Smooth muscle cell of trachea (primary cell): ENCODE measurements at places on chromosomes 5 and 9. TPM values are rescaled to one million over a fixed set of nuclear protein-coding genes. Genes with fewer than 3 reads are reported as not detected.

BTNL8 gene
- not detected in 2 replicates for total RNA-seq

HRH2 gene
- total RNA-seq = not detected in 2 replicates

P4HA2 gene
- 225 and 590 TPM in 2 replicates for total RNA-seq

STPG3 gene
- 0.66 TPM in 1 of 2 replicates, not detected in the other for total RNA-seq

CCDC152 gene
- 5.8 and 8.0 TPM in 2 replicates for total RNA-seq

SEMA6A gene
- total RNA-seq = 0.44 and 0.66 TPM in 2 replicates

TMEM203 gene
- total RNA-seq = 41.5 and 48.8 TPM in 2 replicates

TPPP gene
- 0.15 and 0.66 TPM in 2 replicates for total RNA-seq

SLC34A1 gene
- not detected in 2 replicates for total RNA-seq

FAM221B gene
- not detected in 2 replicates for total RNA-seq

PTGDS gene
- total RNA-seq = 2.8 and 36.7 TPM in 2 replicates

PCSK5 gene
- total RNA-seq = 8.4 and 10.1 TPM in 2 replicates

CDHR2 gene
- under 0.01 TPM in 2 replicates for total RNA-seq

SPINK7 gene
- total RNA-seq = not detected in 2 replicates

RBM27 gene
- 20.8 and 27.8 TPM in 2 replicates for total RNA-seq

TXNDC8 gene
- total RNA-seq = 1.9 TPM in 1 of 2 replicates, not detected in the other

SLC35A4 gene
- 23.2 and 24.4 TPM in 2 replicates for total RNA-seq

GMCL2 gene
- under 0.01 TPM in 1 of 2 replicates, not detected in the other for total RNA-seq

HMGCR gene
- total RNA-seq = 46.3 and 107 TPM in 2 replicates

MACIR gene
- total RNA-seq = 7.7 and 7.9 TPM in 2 replicates

DOK3 gene
- 1.8 and 2.0 TPM in 2 replicates for total RNA-seq

FCN1 gene
- not detected in 2 replicates for total RNA-seq

DBN1 gene
- 125 and 183 TPM in 2 replicates for total RNA-seq

HSD17B3 gene
- total RNA-seq = under 0.01 and 0.15 TPM in 2 replicates

FRRS1L gene
- total RNA-seq = under 0.01 and 0.50 TPM in 2 replicates

MYMK gene
- total RNA-seq = not detected in 2 replicates

PCDHB16 gene
- 0.15 and 0.50 TPM in 2 replicates for total RNA-seq

GRXCR2 gene
- not detected in 2 replicates for total RNA-seq

BHMT gene
- 0.15 TPM in 1 of 2 replicates, not detected in the other for total RNA-seq

CRB2 gene
- not detected in 2 replicates for total RNA-seq

ARL14EPL gene
- not detected in 2 replicates for total RNA-seq

SPINK13 gene
- total RNA-seq = not detected in 2 replicates

PCDHGA3 gene
- 1.3 and 2.6 TPM in 2 replicates for total RNA-seq

FOXI1 gene
- total RNA-seq = not detected in 2 replicates

PDE6A gene
- total RNA-seq = not detected in 2 replicates

CMYA5 gene
- 6.0 and 11.2 TPM in 2 replicates for total RNA-seq

WNK2 gene
- total RNA-seq = 0.15 TPM in 1 of 2 replicates, not detected in the other

PCDHGA12 gene
- 26.0 and 35.4 TPM in 2 replicates for total RNA-seq

DND1 gene
- 0.17 and 0.29 TPM in 2 replicates for total RNA-seq
